ENCODE measurements at places on chromosomes 2 and 18.

- no peak for DNase-seq
Measured at GRCh38 chr2:36380624-36381481, 25.3 kb downstream of the CRIM1 start.

- DNase-seq = no peak
Measured at GRCh38 chr2:239811806-239812560, 213.2 kb downstream of the NDUFA10 start.

- no peak for DNase-seq
Measured at GRCh38 chr2:8502316-8502715, 179.5 kb upstream of the ID2 start.

DNA sequence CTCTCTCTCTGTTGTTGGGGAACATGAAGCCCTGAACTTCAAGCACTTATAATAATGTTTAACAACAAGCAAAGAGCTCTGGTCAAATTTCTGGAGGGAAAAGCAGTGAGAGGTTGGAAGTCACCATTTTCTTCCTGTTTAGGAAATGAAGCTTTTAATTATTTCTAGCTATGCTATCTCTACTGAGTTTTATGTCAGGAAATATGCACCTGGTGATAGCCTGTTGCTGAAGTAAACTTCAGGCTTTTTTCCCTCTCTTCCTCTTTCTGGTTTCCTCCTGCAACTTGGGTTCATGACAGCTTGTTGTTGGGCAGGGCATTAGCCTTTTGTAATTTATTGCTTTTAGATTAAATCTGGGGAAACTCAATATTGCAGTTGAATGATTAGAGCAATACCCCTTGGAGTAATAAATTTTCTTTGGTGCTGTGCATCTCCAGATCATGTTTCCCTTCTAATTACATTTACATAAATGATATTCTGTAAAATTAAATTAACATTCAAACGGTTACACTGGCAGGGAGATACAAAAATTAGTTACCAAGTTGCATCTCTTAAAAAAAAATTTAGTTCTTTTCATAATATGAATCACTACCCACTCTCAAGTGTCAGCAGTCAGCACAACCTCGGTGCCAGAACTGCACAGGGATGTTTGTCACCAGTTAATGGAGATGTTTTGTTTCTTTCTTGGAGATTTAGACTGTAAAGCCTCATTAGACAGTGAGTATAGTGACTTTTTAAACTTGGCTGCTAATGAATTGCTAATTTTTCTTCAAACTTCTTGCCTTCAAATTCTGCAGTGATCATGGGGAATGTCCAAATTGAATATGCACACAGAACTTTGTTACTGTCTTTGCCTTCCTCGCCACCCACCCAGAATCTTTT lies 466.6 kb upstream of the ETAA1 start:
- DNase-seq = no peak

GRCh38 chr2:172089005-172089504 lies 3.7 kb downstream of the DLX1 start:
- no peak for DNase-seq

Data from CD4-positive, alpha-beta T cell treated with Interleukin-4 for 4 hours (primary cell).